Naive thymus-derived CD8-positive, alpha-beta T cell (primary cell): ENCODE measurements at places on chromosomes 3 and 15.

DNA sequence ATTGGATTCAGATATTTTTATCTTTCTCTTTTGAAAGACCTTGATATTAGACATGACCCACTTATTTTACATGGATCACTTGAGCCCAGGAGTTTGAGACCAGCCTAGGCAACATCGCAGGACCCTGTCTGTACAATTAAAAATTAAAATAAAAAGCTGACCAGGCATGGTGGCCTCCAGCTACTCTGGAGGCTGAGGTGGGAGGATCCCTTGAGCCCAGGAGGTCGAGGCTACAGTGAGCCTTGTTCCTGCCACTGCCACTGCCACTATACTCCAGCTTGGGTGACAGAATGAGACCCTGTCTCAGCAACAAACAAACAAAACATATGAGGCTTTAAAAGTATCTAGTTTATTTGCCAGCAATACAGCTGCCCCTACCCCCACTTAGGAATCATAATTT is 1.6 kb downstream of the RNF7 start:
- no peaks in the 10 kb centered on the region for H3K36me3 ChIP-seq
- no peak overlapping the region for H3K27ac ChIP-seq
- no peaks in the 10 kb centered on the region for H3K27me3 ChIP-seq
- no peak for DNase-seq

GRCh38 chr3:131009698-131010097 is 16.9 kb downstream of the ASTE1 start:
- H3K27me3 ChIP-seq: no peaks in the 10 kb centered on the region
- H3K36me3 ChIP-seq: peaks cover 26% of the 10 kb centered on the region

- no peak overlapping the region for H3K27ac ChIP-seq
- peaks cover 5% of the 10 kb centered on the region for H3K36me3 ChIP-seq
- H3K27me3 ChIP-seq: no peaks in the 10 kb centered on the region
- no peak for DNase-seq
- H3K4me3 ChIP-seq: no peak overlapping the region
Measured at GRCh38 chr3:94009608-94010007, 18.8 kb downstream of the STX19 start.

DNA sequence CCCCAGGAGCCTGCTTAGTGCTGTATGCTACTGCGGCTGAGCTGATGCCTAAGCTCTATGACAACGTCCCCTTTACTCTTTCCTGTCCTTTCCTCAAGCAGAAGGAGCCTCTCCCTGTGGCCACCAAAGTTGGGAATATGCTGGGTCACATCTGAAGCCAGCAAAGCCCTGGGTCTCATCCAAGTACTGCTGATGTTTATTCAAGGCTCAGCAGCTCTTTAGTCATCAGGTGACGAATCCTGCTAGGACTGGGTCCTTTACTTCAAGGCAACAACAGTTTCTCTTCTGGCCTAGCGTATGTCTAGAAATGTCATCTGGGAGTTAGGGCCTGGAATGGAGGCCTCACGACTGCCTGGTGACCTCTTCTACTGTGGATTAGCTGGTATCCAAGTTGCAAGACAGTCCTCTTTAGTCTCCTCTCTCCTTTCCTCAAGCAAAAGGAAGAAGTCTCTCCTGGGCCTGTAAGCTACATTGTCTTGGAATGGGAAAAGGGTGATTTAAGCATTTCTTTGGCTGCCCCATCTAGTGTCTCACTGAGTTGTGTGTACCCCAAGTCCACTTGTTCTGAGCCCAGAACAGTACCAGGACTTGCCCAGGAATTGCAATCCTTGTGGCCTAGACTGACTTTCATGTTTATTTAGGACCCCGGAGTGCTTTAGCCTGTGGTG is 63.9 kb downstream of the TNFAIP8L3 start:
- DNase-seq: no peak
- no peak overlapping the region for H3K4me3 ChIP-seq
- H3K36me3 ChIP-seq: no peaks in the 10 kb centered on the region
- no peaks in the 10 kb centered on the region for H3K4me1 ChIP-seq
- no peak overlapping the region for H3K27ac ChIP-seq
- H3K27me3 ChIP-seq: no peaks in the 10 kb centered on the region

DNA sequence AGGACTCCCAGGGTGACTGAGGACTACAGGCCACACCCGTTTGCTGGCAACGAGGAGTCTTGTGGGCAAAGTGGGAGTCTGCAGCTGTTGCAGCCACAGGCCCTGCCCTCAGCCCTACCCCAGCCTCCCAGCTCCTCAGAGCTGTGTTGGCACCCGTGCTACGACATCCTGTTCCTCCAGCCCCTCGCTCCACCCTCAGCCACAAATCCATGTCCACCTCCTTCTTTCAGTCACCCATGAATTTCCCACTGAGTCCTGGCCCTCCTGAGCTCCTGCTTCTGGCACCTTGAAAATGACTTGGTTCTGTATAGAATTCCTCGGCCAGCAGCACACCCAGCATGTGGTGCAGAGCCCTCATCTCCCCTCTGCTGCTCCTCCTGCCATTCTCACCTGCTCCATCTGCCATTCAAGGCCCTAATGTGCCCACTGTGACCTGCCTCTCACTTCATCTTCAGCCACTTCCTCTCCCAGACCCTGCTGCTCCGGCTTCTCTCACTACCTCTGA is 20.9 kb upstream of the VILL start:
- no peak overlapping the region for H3K4me3 ChIP-seq
- H3K36me3 ChIP-seq: no peaks in the 10 kb centered on the region
- H3K4me1 ChIP-seq: no peaks in the 10 kb centered on the region
- H3K27me3 ChIP-seq: no peaks in the 10 kb centered on the region

DNA sequence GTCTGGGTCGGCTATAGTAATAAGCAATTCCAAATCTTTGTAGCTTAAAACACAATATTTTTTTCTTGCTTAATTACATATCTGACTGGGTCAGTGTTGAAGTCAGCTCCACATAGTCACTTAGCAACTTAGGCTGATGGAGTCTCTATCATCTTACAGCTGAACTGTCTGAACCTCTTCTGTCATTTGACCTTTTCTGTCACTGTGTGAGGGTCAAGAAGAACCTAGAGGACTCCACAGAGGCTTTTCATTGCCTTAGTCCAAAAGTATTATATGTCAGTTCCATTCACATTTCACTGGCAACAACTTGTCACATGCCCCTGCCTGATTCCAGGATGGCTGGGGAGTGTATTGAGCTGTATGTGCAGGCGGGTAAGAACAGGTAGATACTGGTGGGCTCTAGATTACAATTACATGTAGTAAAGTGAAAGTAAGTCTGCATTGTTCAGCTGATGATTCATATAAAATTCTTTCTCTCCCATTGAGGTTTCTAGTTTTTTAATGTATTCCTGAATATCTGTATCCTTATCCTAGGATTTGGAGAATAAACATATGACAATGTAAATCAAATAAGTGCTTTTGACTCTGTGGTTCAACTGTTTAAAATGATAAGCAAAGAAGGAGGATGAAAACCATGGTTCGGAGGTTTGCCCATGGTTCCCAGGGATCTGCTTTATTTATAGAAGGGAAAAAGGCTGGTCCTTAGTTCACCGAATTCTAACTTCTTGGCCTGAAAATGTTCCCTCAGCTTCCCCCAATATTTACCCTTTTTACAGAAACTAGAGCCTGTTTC is 5.8 kb upstream of the ARPP21 start:
- H3K27me3 ChIP-seq: peaks cover 7% of the 10 kb centered on the region
- no peak overlapping the region for H3K4me3 ChIP-seq
- H3K36me3 ChIP-seq: no peaks in the 10 kb centered on the region
- no peak overlapping the region for H3K27ac ChIP-seq
- no peaks in the 10 kb centered on the region for H3K4me1 ChIP-seq

GRCh38 chr3:9450126-9450525 is 52.7 kb downstream of the SETD5 start:
- H3K27ac ChIP-seq: no peak overlapping the region
- DNase-seq: no peak
- no peaks in the 10 kb centered on the region for H3K27me3 ChIP-seq
- no peak overlapping the region for H3K4me3 ChIP-seq

GRCh38 chr15:74464216-74464615 is 3.3 kb upstream of the UBL7 start:
- peak overlapping the region; percentile 50 for H3K4me3 ChIP-seq
- no peak overlapping the region for H3K27ac ChIP-seq
- H3K27me3 ChIP-seq: no peaks in the 10 kb centered on the region
- H3K36me3 ChIP-seq: peaks cover 5% of the 10 kb centered on the region
- H3K4me1 ChIP-seq: peaks cover 42% of the 10 kb centered on the region

GRCh38 chr3:198079771-198080520 is 119.9 kb downstream of the LMLN start:
- no peak overlapping the region for H3K27ac ChIP-seq
- no peaks in the 10 kb centered on the region for H3K4me1 ChIP-seq
- H3K36me3 ChIP-seq: peaks cover 4% of the 10 kb centered on the region
- DNase-seq: no peak
- peak overlapping the region; percentile 78 for H3K4me3 ChIP-seq

DNA sequence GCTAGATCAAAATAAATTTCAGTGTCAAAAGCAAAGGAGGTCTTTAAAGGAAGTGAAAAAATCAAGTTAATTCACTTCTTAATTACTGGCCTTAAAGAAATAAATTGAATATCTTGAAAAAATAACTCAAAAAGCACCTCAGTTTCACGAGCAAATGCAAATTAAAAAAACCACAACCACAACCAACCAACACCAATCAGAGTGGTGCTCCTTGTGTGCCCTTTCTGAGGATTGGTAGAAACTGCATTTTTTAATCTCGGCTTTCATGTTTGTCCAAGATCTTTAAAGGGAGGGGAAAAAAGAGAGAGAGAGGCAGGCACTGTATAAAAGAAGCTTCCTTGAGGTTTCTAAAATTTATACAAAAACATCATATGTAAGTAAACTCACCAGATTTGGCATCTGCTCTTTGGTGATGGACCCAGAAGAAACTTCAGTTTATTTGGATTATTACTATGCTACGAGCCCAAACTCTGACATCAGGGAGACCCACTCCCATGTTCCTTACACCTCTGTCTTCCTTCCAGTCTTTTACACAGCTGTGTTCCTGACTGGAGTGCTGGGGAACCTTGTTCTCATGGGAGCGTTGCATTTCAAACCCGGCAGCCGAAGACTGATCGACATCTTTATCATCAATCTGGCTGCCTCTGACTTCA is at the start of gene GPR15:
GPR15 (plus strand) TSS at position 357 of the 653 bp plus-strand sequence; CDS start at position 413, 56 bp downstream.
- no peak for DNase-seq
- H3K27ac ChIP-seq: no peak within 1 kb of the TSS
- H3K4me1 ChIP-seq: no peaks in the 10 kb centered on the region
- no peaks in the 10 kb centered on the region for H3K36me3 ChIP-seq
- H3K4me3 ChIP-seq: no peak within 1 kb of the TSS

DNA sequence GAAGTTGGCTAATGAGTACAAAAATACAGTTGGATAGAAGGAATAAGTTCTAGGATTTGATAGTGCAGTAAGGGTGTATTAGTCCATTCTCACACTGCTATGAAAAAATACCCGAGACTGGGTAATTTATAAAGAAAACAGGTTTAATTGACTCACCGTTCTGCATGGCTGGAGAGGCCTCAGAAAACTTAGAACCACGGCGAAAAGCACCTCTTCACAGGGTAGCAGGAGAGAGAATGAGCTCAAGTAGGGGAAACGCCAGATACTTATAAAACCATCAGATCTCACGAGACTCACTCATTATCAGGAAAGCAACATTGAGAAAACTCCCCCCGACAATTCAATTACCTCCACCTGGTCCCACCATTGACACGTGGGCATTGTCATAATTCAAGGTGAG is 483.3 kb downstream of the TUSC7 start:
- H3K27me3 ChIP-seq: no peaks in the 10 kb centered on the region
- H3K4me3 ChIP-seq: no peak overlapping the region
- DNase-seq: no peak

DNA sequence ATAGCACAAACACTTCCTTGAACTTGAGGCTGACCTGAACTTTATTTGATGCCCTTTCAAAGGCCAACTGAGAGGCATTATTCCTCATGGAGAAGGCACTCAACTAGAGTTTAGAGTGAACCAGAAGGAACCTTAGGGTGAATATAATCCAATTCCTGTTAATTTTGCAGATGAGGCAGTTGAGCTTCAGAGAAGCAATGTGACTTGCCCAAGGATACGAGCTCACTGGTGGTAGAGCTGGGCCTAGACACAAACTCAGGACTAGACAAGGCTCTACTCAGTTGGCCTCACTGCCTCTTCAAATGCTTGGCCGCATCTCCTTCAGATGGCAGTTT is 172.7 kb upstream of the ADAMTS9 start:
- no peak for DNase-seq
- no peaks in the 10 kb centered on the region for H3K4me1 ChIP-seq
- no peak overlapping the region for H3K4me3 ChIP-seq
- no peak overlapping the region for H3K27ac ChIP-seq
- H3K36me3 ChIP-seq: no peaks in the 10 kb centered on the region
- no peaks in the 10 kb centered on the region for H3K27me3 ChIP-seq

DNA sequence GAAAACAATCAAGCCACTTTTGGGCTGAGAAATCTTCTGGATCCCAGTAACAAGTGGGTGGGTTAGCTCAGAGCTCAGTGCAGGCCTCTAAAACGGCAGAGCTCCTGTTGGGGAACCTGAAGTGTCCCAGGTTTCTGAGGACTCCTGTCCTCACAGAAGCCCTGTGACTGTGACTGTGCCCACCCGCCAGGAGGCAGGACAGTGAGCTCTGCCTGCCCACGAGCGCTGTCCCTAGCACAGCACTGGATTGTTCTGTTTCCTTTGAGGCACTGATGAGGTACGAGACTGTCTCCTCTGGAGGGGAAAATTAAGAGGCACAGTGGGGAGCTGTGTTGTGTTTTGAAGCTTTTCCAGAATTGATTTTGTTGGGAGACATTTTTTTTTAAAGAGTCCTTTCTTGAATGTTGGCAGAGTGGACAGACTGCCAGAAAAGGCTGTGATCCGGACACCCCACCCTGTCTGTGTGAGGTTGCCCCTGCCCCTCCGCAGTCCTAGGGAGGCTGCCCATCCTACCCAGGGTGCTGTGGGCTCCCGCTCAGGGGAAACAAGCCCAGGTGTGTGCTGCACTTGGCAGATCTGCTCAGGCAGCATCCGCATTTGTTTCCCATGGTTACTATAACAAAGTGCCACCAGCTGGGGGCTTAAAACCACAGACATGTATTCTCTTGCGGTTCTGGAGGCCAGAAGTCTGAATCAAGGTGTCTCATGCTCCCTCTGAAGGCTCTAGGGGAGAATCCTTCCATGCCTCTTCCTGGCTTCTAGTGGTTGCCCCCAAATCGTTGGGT is 66.6 kb upstream of the LARS2 start:
- peaks cover 10% of the 10 kb centered on the region for H3K27me3 ChIP-seq
- no peaks in the 10 kb centered on the region for H3K36me3 ChIP-seq
- H3K27ac ChIP-seq: no peak overlapping the region
- DNase-seq: peak; percentile 14
- H3K4me1 ChIP-seq: no peaks in the 10 kb centered on the region

DNA sequence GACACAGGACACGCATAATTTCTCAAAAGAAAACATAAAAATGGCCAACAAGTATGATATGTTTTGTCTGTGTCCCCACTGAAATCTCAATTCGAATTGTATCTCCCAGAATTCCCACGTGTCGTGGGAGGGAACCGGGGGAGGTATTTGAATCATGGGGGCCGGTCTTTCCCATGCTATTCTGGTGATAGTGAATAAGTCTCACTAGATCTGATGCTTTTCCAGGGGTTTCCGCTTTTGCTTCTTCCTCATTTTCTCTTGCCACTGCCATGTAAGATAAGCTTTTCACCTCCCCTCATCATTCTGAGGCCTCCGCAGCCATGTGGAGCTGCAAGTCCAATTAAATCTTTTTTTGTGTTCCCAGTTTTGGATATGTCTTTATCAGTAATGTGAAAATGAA is 12.1 kb upstream of the POU1F1 start:
- H3K27me3 ChIP-seq: peaks cover 2% of the 10 kb centered on the region
- peaks cover 2% of the 10 kb centered on the region for H3K36me3 ChIP-seq
- no peak overlapping the region for H3K4me3 ChIP-seq

- no peaks in the 10 kb centered on the region for H3K36me3 ChIP-seq
- H3K4me3 ChIP-seq: no peak overlapping the region
- no peak for DNase-seq
- peaks cover 6% of the 10 kb centered on the region for H3K4me1 ChIP-seq
Measured at GRCh38 chr3:119825820-119826219, 43.9 kb downstream of the NR1I2 start.
